Endothelial cell of umbilical vein (primary cell): ENCODE measurements at places on chromosomes 2 and 18. TPM values are rescaled to one million over a fixed set of nuclear protein-coding genes. Genes with fewer than 3 reads are reported as not detected.
A peak's percentile ranks its signal among the peaks of the same experiment; 100 is the strongest.

The C2orf66 gene
- 0.27 and 0.39 TPM in 2 replicates for total RNA-seq

- peak; percentile 31 for DNase-seq
These were observed 1.5 kb upstream of the VSNL1 start for GRCh38 chr2:17538844-17539554.

The GPR17 gene
- not detected in 2 replicates for total RNA-seq

DNA sequence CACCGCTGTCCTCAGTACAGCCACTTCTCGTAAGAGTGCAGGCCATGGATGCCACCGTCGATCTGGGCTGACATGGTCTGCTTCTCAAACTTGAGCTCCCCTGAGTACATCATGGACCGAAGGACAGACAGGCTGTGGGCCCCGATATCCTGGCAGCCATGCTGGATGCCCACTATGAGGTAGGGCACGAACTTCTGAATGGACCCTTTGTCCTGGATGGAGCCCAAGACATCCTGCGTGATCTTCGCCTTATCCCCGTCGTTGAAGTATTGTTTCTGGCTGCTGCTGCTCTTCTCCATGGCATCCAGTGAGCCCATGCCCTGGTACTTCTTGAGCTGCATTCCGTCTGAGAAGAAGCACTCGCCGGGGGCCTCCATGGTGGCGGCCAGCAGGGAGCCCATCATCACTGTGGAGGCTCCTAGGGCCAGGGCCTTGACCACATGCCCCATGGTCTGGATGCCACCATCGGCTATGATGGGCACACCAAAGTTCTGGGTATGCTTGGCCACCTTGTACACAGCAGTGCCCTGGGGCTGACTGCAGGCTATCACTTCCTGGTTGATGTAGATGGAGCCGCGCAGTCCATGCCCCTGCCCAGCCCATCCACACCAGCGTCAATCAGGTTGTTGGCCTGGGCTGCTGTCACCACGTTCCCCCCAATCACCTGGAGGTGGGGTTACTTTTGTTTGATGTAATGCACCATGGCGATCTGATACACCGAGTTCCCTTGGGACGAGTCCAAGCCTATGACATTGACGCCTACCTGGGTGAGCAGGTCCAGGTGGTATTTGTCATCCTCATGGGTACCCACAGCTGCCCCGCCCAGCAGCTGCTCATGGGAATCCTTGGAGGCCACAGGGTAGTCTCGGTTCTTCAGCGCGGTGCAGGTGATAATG lies 21.8 kb downstream of the CFLAR start:
- DNase-seq = no peak

The ALKAL2 gene
- total RNA-seq = not detected in 2 replicates

- DNase-seq = peak; percentile 34
These were observed 54.4 kb downstream of the STK39 start for GRCh38 chr2:168192839-168193616.

DNA sequence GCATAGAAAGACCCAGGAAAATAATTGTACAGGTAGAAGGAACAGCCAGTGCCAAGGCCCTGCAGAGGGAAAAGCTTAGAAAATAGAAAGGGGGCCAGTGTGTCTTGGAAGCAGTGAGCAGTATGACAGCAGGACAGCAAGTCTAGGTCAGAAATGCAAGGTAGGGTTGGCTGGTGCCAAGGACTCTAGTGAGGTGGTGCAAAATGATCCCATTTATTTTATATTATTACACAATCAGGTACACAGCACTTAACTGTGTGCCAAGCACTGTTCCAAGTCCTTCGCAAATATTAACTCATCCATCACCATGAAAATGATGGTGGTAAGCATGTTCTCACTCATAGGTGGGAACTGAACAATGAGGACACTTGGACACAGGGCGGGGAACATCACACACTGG lies 100.0 kb downstream of the AQP4 start:
- no peak for DNase-seq

DNA sequence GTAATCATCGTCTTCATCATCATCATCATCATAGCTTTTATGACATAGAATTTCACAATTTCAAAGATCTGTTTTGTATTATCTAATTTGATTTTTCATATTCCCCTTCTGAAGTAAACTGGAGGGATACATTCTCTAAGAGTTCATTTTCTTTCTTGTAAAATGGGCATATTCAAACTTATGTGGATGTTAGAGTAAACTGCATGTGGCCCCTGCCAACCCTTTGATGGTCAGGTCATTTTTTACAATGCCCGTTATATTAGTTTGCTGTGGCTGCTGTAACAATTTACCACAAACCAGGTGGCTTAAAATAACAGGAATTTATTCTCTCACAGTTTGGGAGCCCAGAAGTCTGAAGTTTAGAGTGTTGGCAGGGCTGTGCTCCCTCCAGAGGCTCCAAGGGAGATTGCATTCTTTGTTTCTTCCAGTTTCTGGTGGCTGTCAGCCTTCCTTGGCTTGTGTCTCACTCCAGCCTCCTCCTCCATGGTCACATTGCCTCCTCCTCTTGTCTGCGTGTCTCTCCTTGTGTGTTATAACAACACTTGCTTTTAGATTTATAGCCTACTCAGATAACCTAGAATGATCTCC lies 127.5 kb upstream of the MMADHC start:
- DNase-seq = peak; percentile 63

DNA sequence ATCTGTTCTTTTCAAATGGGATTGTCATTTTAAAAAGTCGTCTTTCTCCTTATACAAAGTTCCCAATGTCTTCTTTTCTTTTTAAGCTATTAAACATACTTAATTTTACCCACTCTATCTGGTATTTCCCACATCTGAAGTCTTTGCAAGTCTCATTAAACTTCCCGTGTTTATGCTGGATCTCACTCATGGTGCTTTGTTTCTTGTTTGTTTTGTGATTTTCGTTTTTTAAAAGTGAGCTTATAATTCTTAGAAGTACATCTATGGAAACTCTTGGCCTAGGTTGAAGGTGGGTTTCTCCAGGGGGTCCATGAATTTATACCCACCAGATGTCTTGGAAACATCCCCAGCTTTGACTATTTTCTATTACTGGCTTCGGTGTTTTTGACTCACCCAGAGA lies 208.0 kb downstream of the FAM210A start:
- no peak for DNase-seq

The REG3A gene
- not detected in 2 replicates for total RNA-seq

DNA sequence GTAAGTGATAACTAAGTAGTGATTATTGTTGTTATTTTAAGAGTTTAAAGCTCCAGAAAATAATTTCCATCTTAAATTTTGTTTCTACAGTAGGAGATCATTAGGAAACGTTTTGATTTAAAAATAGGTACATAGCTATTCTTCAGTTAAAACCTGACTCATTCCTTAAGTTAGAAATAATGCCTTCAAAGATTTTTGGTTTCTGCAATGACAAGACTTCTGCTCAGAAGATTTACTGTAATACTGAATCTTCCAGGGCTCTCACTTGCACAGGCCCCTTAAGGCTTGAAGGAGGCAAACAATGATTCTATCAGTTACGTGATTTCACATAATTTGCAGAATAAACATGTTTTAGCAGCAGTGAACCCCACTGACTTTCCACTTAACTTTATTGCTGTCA lies 333.7 kb downstream of the RAD51AP2 start:
- DNase-seq = no peak

- DNase-seq = no peak
These were observed 8.7 kb downstream of the OSBPL1A start for GRCh38 chr18:24388957-24389356.

DNA sequence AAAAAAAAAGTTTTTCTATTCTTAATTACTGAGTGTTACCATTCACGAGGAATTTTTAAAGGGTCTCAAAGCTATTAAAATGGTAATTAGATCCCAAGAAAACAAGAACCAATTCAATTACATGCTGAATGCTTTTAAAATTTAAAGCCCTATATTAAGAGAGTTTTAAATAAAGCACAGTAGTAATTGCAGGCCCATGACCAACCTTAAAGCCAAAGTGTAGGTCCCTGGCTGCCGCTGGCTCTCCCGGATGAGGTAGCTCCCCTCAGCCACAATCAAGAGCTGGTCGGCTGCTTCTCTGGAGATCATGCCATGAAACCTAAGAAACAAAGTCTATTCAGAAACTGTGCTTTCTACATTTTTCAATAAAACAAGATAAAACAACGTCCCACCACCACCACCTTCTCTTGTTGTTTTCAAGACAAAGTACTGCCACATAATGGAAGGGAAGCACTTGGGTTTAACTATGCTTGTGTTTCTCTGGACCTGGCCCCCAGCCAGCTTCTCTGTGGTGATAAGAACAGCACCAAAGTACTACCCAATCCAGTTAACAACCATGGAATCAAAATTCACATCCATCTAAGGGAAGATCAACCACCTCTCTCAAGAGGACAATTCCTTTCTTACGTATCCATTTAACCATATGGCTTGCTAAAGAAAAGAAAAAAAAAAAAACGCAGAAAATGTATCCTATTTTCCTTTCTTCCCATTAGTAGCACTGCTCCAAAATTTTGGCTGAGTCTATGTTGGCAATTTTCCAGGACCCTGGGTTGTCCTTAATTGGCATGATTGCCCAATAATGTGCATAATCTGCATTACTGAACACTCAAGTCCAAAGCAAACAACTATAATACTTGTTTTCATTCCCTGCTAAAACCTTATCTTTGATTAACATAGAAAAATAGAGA lies 90.1 kb downstream of the CHN1 start:
- peak; percentile 45 for DNase-seq

The MBP gene
- 1.7 and 4.0 TPM in 2 replicates for total RNA-seq

DNA sequence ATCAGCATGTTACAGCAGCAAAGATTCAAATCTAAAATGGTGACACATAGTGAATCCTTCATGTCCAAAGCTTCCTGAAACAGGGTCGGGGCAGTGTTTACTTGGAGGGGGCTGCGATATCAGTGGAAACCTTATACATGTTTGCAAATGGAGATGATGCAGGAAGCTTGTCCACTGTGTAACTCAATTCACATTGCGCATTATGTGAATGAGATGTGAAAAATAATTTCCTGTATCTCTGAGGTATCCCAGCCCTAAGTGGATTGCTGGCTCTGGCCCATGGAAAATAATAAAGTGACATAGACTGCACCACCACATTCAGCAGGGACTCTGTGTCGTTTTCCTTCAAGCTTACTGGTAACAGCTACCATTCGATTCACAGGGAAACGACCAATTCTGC lies 505.5 kb downstream of the GALR1 start:
- no peak for DNase-seq

DNA sequence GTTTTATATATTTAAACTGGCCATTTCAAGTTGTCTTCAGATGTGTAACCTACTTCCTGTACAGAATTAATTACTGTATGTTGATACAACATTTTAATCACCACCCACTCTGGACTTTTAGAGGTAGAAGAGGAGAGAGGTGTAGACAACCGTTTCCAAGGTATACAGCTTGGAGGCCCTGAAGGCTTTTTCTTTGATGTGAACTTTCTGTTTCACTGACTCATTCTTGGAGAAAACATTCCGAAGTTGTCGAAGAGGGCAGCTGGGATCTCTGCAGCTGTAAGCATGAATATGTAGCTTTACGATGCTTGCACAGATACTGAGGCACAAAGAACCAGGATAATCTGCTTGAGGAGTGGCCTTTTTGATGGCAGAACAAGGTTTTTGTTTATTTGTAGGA lies 137.0 kb downstream of the NCKAP5 start:
- no peak for DNase-seq

GRCh38 chr2:238968616-238969384 lies 120.9 kb downstream of the TWIST2 start:
- DNase-seq = no peak

- no peak for DNase-seq
These were observed 47.7 kb downstream of the SERTAD2 start for GRCh38 chr2:64605991-64606478.

- DNase-seq = no peak
These were observed 230.8 kb upstream of the RAB6C start for GRCh38 chr2:129748653-129749052.
